ENCODE measurements at places on chromosomes 7 and 10. TPM values are rescaled to one million over a fixed set of nuclear protein-coding genes. Genes with fewer than 3 reads are reported as not detected.

- H3K36me3 ChIP-seq: no peaks in the 10 kb centered on the region
- no peaks in the 10 kb centered on the region for H3K4me1 ChIP-seq
- DNase-seq: no peak
- H3K27me3 ChIP-seq: no peaks in the 10 kb centered on the region
- no peak overlapping the region for H3K4me3 ChIP-seq
Observed at GRCh38 chr10:88150339-88150738, 286.9 kb downstream of the PTEN start.

DNA sequence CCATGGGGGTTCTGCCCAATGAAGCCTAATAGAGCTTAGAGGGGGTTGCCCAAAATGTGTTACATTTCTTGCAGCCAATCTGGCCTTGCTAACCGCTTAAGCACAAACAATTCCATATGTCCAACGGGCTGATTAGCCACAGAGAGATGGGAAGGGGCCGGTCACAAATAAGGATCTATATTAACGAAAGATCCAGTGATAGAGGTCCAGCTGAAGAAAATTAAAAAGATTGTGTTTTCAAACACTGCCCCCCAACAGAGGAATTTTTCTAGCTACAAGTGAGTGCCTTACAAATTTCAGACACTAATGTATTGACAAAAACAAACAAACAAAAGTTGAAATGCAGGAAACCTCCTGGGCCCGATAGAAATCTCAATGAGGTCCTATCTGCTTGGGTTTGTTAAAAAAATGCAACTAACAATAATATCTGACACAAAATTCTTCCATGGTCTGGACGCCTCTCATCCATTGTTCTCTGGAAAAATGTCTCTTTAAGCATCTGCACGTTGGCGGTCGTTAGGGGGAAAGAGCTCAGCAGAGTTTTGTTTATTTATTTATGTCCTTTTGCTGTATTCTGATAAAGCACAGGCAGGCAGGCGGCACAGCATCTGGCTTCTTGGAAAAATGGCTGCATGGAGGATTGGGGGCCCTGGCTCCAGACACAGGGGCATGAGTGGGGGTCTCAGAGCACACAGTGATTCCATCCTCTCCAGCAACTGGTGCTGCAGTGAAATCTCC is 402.0 kb downstream of the RPS24 start:
- no peaks in the 10 kb centered on the region for H3K36me3 ChIP-seq
- H3K4me1 ChIP-seq: peaks cover 7% of the 10 kb centered on the region
- no peak for DNase-seq
- H3K4me3 ChIP-seq: no peak overlapping the region
- H3K27me3 ChIP-seq: no peaks in the 10 kb centered on the region

DNA sequence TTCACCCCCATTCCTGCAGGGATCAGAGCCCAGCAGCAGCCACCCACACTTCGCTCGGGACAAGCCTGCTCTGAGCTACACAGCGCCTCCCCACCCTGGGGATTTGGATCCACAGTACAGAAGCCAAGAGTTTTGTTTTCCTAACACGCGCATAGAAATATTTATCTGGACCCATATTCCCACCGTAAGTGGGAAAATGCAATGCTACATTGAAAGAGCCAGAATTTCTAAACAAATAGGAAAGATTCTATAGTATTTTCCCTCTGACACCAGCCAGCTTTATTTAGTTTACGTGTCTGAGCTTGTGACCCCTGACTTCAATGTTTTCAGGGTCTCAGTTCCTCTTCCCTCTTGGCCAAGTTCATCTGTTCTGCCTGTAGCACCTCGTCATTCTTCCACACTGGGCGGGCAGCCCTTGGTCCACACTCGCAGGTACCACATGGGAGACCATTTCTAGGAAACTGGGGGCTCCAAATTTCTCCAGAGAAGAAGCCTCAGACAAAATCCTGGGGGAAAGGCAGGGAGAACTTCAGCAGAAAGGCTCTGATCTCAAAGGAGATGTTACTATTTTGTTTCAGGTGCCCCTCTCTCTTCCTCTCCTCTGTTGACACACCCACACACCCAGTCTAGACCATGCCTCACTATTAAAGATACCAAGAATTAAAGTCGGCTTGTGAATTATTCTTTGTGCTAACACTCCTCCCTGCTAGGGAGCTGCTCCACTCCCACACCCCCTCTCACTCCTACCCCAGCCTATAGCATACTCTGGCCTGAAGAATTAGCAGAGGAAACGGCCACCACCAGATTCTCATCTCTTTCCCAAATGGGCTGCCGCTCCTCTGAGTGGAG is 116.0 kb upstream of the PCGF5 start:
- no peak overlapping the region for H3K4me3 ChIP-seq
- DNase-seq: no peak
- no peaks in the 10 kb centered on the region for H3K4me1 ChIP-seq
- H3K36me3 ChIP-seq: no peaks in the 10 kb centered on the region

DNA sequence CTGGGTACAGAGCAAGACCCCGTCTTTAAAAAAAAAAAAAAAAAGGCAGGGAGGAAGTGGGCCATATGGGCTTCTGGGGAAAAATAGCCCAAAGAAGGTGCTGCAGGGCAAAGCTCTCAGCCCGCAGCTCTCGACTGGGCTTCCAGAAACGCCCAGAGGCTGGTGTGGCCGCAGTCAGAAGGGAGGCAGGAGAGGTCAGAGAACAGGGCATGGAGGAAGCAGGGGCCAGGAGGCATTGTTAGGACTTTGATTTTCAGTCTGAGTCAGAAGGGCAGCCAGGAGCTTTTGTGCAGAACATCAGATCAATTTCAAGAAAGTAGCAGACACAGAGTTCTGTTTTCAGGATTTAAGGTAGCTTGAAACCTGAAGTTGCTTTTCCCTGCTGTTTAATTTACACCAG is 35.3 kb upstream of the CYTH3 start:
- H3K27me3 ChIP-seq: no peaks in the 10 kb centered on the region
- no peak overlapping the region for H3K27ac ChIP-seq
- DNase-seq: no peak
- H3K36me3 ChIP-seq: no peaks in the 10 kb centered on the region

DNA sequence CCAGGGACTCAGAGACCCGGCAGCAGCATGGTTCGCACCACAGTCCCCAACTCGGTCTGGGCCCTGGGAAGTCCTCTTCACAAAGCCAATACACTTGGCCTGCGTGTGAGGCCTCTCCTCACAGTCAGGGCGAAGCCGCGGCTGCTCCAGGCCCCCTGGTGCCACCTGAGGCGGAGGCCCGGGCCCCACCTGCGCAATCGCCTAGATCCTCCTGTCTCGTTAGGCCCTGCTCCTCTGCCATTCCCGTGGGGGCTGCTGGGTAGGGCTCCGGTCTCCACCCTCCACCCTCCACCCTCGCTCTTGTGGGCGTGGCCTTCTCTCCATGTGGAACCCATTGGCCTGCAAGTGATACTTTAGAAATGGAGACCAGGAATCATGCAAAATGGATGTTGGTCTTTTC is 553.3 kb downstream of the INHBA start:
- H3K27ac ChIP-seq: no peak overlapping the region
- H3K4me3 ChIP-seq: no peak overlapping the region
- no peak for DNase-seq

DNA sequence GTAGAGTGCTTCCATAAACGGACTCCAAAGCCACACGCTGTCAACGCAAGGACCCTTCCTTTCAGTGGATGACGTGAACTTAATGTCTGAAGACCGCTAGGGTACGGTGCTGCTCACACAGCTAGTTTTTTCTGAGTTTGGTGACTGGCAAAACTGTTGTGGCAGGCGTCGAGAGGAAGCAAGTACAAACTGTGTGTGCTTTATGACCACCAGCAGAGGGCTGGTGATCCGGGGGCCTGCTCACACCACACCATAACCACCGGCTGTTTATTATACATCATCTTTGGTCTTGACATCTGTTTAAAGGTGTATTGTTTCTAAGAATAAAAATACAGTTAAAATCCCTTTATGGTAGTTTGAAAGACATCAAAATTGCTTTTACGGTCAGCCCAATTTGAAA is 37.1 kb upstream of the ATP6V0A4 start:
- H3K4me1 ChIP-seq: no peaks in the 10 kb centered on the region
- no peak overlapping the region for H3K4me3 ChIP-seq
- DNase-seq: no peak
- no peaks in the 10 kb centered on the region for H3K36me3 ChIP-seq

- H3K27me3 ChIP-seq: no peaks in the 10 kb centered on the region
- no peaks in the 10 kb centered on the region for H3K4me1 ChIP-seq
- H3K4me3 ChIP-seq: no peak overlapping the region
- no peaks in the 10 kb centered on the region for H3K36me3 ChIP-seq
- DNase-seq: no peak
Observed at GRCh38 chr7:28174901-28175661, 5.5 kb downstream of the JAZF1 start.

GRCh38 chr10:73788864-73789658 is 3.7 kb downstream of the ZSWIM8 start:
- H3K4me1 ChIP-seq: no peaks in the 10 kb centered on the region
- DNase-seq: no peak
- no peak overlapping the region for H3K4me3 ChIP-seq
- no peaks in the 10 kb centered on the region for H3K27me3 ChIP-seq

DNA sequence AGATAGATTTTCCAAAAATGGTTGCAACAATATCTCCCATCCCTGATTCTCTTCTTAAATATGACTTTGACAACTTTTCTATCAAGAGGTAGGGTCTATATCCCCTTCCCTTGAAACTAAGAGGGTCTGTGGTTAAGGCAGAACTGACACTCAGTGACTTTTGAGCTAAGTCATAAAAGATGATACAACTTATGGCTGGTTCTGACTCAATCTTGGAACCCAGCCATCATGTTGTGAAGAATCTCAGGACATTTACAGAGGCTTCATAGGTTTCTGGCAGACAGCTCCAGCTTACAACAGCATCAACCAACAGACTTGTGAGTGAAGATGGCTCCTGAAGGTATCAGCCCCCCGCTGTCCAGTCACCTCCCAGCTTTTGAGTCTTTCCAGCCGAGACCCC is 203.5 kb downstream of the RNLS start:
- H3K27me3 ChIP-seq: no peaks in the 10 kb centered on the region
- DNase-seq: no peak
- no peaks in the 10 kb centered on the region for H3K4me1 ChIP-seq

GRCh38 chr10:102133373-102134195 is 744 bp downstream of the PPRC1 start:
- peak overlapping the region; percentile 74 for H3K27ac ChIP-seq
- peak; percentile 81 for DNase-seq
- H3K36me3 ChIP-seq: no peaks in the 10 kb centered on the region
- H3K4me1 ChIP-seq: peaks cover 8% of the 10 kb centered on the region
- peak overlapping the region; percentile 99 for H3K4me3 ChIP-seq
- no peaks in the 10 kb centered on the region for H3K27me3 ChIP-seq

DNA sequence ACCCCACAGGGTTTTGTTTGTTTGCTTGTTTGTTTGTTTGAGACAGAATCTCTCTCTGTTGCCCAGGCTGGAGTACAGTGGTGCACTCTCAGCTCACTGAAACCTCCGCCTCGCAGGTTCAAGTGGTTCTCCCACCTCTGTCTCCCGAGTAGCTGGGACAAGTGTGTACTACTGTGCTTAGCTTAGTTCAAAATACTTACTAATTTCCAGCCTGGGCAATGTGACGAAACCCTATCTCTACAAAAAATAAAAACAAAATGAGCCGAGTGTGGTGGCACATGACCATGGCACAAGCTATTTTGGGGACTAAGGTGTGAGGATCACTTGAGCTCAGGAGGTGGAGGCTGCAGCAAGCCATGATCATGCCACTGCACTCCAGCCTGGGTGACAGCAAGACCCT is 15.2 kb upstream of the PRPF18 start:
- H3K4me3 ChIP-seq: no peak overlapping the region
- DNase-seq: no peak
- no peaks in the 10 kb centered on the region for H3K36me3 ChIP-seq
- no peaks in the 10 kb centered on the region for H3K27me3 ChIP-seq
- H3K27ac ChIP-seq: no peak overlapping the region

DNA sequence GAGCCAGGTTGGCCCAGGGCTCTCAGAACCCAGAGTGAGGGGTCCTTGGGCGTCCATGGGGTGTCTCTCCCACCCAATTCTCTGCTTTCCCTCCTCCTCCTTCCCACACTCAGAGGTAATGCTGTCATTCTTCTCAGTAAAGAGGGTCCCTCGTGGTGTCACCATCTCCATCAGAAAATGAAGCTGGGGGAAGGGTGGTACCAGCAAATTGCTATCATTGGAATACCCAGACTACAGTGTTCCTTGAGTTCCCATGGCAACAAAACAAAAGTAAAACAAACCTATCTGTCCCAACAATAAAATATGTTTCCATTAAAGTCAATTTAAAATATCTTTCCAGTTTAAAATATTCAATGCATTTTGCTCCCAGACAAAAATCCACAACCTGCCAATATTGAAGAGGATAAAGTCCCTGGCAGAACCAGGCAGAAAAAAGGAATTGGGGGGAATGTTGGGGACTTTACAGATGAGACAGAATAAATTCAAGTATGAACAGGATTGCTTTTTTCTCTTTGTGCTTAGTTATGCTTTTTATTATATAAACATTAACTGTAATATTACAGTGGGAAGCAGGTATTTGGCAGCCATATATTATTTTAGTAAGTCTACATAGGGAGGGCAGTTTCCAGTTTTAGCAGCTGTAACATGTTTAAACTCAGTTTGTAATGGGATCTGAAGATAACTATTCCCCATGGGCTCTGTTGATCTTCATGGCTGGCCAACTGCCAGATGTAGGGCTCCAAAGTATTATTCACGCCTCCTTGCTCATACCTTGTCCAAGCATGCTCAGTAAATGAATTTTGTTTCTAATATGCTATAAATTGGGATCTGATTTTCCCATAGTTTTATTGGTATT is 182.1 kb downstream of the ARID5B start:
- no peak overlapping the region for H3K4me3 ChIP-seq
- no peaks in the 10 kb centered on the region for H3K36me3 ChIP-seq
- H3K27me3 ChIP-seq: no peaks in the 10 kb centered on the region

- no peaks in the 10 kb centered on the region for H3K36me3 ChIP-seq
- H3K4me1 ChIP-seq: no peaks in the 10 kb centered on the region
- H3K27me3 ChIP-seq: no peaks in the 10 kb centered on the region
- no peak overlapping the region for H3K27ac ChIP-seq
- no peak overlapping the region for H3K4me3 ChIP-seq
- no peak for DNase-seq
Observed at GRCh38 chr10:101258179-101258885, 29.1 kb upstream of the LBX1 start.

DNA sequence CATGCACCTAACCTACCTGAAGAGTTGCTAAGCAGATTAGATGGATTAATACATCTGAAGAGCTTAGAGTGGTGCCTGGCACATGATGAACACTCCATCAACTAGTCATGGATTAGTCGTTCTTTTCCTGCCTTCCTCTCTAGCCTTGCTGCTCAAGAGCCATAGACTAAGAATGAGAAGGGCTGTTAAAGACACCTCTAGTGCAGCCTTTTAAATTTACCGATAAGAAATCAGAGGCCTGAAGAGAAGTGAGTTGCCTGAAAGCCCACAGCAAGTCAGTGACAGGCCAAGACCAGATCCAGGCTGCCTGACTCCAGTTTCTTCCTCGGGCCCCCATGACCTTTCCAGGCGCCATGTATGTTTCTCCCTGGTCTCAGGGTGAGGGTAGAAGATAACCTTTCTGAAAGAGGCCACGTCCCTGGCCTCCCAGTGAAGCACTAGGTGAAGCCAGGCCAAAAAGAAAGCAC is 6.5 kb downstream of the TSPAN15 start:
- no peaks in the 10 kb centered on the region for H3K36me3 ChIP-seq
- H3K27ac ChIP-seq: peak overlapping the region; percentile 71
- no peaks in the 10 kb centered on the region for H3K27me3 ChIP-seq

Gene CLCN1
- not detected for total RNA-seq

Gene PLAC9
- total RNA-seq: 24.5 TPM

Gene ANXA8
- not detected for total RNA-seq

Gene FAM241B
- total RNA-seq: not detected

Gene CPA2
- total RNA-seq: not detected

Gene TMEM176A
- 48.2 TPM for total RNA-seq

Data from uterus (tissue), 4 donors.